ENCODE measurements at places on chromosomes 1 and 21.

DNA sequence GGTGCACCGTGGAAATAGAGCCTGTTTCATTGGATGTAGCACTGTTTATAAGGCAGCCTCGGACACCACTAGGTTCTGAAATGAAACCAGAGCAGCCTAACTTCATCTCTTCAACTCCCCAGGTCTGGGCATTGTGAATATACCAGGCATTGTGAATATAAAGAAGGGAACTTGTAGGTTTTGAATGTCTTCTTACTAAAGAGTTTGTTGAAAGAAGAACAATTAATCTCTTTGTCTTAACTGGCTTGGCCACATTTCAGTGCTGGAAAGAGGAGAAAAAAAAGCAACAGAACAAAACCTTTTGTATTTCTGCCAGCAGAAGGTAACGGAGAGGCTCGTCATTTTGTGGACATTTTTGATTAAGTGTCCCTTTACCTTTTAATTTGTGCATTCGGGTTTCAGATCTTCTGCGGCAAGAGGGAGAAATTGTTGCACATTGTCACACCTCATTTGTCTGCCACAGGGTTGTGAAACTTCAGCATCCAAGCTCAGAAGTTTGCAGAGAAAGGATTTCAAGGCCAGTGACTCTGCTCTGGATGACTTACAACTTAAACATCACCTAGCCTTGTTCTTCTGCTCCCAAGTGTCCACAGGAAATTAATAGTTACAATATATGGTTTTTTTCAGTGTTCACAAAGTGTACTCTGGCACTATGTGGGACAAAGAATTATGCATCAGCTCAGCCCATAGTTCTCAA is 158.3 kb downstream of the KAZN start:
- DNase-seq: no peak

DNA sequence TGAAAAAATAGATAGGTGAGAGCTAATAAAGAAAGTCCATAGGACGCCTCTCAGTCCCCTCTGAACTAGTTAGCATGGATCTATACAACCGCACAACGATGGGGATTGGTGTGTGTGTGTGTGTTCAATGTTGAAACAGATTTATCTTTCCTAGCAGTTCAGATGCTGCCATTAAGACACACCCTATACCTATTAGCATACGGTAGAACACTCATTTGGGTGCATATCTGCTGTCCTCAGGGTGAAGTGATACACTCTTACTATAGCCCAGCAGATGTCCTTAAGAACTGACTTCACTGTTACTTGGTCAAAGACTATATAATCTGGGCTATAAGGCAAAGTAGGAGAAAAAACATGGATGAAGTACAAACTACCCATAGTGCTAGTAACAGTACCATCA is 4.6 kb downstream of the SEC16B start:
- no peak for DNase-seq

DNA sequence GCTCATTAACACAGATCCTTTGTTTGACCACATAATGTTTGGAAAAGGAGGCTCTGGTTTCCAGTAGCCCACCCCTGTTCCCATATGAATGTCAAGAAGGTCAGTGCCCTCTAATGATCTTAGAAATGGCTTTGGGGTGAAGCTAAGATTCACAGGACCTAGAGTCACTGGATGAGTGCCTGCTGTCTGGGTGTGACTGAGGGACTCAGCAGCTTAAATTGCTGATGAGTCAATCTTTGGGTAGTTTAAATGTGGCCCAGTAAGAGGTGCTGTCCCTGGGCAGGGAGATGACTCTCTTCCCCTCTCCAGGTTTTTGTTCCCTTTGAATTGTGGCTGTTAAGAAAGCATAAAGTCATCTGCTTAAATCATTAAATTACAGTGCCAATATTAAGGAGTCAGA is 50.6 kb downstream of the L1TD1 start:
- DNase-seq: no peak

DNA sequence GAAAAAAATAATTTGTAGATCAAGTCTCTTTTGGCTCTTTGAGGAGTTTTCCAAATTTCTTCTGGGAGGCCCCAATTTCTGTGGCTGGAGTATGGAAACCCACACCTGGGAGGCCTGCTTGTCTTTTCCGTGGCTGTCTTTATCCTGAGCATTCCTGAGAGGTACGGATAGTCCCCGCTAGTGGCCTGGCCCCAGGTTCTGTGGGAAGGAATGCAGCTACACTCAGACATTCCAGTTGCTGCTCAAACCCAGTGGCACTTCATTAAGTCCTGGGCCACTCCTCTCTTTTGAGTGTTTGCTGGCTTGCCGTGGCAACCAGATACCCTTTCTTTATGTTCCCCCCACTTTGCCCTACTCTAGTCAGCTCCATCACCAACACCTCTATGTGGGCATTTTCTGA is 310.4 kb downstream of the ASTN1 start:
- DNase-seq: peak; percentile 23

DNA sequence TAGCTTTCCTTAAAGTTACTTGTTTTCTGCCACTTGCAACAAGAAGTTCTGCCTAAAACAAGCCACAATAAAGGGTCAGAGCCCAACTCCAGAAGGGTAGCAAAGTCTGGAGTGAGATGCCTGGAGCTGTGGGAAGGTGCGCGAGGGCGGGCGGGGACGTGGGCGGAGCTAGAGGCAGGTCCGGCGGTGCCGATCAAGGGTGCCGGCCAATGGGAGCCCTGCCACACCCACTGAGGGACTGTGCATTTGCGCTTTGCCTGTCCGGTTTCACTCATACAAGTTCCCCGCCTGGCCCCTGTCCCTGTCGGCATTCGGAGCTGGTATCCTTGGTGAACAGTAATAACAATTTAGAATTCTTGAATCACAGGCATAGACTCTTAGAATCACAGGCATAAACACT is 732.4 kb downstream of the MATN1 start:
- peak; percentile 71 for DNase-seq

DNA sequence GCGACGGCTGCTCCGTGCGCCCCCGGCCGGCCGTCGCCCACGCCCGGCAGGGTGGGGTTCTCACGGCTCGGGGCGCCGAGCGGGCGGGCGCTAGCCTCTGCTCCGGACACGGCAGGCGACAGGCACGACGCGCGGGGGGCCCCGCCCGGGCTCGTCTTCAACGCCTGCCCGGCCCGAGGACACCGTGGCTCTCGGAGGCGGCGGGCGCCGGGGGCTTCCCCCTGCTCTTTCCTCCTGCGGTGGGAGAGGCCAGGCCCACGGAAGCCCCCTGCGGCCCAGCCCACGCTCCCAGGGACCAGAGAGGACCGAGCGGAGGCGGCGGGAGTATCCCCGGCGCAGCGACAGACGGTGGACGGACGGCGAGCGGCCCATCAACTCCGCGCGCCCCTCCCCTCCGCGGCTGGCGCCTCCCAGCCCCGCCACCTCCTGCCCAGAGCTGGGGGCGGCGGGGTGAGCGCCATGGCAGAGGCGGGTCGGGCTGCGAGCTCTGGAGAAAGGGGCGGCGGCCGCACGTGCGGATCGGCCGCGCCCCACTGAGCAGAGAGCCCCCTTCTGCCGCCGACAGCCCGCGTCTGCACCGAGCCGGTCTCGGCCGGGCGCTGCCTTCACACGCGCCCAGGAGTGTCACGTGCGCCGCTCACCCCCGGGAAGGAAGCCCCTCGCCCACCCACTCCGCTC is at the start of the genes SHE and TDRD10:
SHE (minus strand) TSS at position 347 of the 678 bp plus-strand sequence. CDS start 386 bp downstream, outside the sequence.
TDRD10 (plus strand) TSS at position 154 of the 678 bp plus-strand sequence. CDS start 4,685 bp downstream, outside the sequence.
- peak; percentile 62 for DNase-seq

DNA sequence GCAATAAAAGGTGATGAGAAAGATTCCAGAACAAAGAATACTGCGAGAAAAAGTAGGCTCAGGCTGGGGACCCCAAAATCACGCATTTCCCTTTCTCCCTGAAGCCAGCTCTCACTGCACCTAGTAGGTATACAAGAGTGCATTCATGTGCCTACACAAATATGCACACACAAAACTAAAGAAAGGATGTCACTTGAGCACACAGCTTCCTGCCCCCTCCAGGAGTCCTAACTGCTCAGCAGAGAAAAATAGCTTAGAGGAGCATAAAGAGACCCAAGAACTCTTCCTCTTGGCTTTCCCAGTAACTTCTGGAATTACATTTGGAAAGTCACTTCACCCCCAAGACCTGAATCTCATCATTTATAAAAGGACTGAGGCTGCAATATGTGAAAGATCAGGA is 38.0 kb downstream of the JAK1 start:
- peak; percentile 37 for DNase-seq

DNA sequence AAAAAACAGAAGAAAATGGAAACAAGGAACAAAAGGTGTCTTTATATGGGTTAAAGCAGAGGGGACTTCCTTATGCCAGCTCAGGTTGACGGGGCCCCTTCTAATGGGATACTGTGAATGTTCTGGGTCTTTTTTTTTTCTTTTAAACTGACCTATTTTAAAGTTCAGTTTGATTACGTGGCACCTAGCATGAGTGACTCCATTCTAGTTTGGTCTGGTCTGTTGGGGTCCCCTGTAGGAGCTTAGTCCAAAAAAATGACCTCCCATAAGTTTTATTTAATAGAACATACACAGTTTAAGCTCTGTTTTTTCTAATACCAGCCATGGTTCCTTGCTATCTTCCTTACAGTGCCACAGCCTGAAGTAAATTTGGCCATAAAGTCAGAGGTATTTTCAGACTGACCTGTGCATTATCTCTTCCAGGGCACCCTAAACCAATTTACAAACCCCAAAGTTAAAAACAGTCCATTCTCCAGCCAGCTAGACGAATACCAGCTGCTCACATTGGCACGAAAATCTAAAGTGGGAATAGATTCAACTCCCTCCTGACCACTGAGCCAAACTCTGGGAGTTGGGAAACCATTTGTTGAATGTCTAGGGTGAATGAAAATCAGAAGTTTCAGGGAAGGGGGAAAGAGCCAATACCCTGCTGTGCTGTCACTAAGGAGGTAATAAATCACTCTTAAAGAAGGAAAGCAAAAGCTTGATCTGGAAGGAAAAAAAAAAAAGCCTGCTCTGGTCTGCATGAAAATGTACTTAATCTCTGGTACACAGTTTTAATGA is 42.4 kb downstream of the AKNAD1 start:
- DNase-seq: no peak

DNA sequence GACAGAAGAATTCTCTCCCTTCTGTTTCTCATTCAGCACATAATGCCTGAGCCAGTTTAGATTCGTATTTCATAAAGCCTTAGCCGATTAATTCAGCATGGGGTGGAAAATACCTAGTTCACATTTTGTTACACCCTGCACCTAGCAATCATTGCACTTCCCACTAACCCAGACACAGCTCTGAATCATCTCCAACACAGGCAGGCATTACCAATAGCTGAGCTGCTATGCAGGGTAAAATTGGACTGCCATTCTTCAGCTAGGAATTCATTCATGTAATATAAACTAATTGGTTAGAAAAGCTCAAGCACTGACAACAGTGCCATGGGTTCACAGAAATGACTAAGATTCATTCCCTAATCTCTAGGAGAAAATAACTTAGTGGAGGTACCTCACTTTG is 26.9 kb upstream of the NKAIN1 start:
- no peak for DNase-seq

DNA sequence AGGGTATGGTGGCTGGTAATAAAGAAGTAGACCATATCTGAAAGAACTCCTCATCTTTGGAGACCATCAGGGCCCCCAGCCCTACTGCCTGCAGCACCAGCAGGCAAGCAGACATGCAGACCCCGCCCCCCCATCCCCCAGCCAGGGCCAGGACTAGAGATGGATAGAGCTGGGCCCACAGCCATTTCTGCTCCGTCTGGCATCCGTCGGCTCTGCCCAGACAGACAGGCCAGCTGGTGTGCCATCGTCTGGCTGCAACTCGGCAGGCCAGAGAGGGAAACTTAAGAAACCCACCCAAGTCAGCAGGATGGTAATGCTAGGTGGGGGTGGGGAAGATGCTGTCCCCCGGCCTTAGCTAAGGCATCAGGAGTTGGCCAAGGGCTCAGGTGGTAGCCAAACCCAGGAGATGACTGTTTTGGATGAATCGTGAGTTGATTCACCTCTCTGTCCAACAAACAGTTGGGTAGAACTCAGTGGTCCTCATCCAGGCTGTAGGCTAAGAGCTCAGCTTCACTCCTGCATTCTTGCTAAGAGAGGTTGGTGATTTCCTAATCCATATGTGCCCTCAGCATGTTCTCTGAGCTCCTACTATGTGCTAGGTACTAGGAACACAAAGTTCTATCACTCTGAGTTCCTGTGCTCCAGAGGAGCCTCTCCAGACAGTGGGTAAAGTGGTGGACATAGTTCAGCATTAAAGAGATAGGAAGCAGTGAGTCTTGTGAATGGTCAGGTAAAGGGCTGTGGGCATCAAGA is 23.2 kb upstream of the TMEM222 start:
- DNase-seq: no peak

DNA sequence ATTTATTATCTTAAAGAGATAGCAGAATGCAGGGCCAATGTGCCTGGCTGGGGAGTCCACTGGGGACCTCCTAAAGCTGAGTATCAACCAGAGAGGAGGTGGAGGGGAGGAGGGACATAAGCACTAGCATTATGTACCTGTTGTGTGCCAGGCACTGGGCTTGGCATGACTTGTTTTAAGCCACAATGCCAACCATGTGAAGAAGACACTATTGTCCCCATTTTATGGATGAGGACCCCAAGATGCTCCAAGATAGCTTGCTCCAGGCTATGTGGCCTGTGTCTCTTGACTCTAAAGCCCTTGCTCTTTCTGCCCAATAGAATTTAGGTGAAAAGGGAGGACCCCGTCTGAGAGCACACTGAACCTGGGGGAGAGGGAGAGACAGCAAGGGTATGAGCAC is 111.3 kb downstream of the GLIS1 start:
- DNase-seq: no peak

- no peak for DNase-seq
These were observed 9.0 kb downstream of the TMEM269 start for GRCh38 chr1:42793824-42794223.

DNA sequence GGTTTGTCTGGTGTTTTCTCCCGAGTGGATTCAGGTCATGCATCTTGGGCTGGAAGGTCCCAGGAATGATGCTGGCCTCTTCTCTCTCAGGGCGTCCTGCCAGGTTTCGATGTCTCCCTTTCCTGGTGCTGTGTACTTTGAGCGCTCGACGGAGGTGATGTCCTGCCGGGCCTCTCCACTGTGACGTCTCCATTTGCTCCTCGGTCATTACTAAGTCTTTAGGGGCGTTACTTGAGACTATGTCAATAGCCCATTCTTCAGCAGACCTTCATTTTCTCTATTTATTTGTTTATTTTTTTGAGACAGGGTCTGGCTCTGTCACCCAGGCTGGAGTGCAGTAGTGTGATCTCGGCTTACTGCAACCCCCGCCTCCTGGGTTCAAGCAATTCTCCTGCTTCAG is 37.2 kb upstream of the TNFRSF1B start:
- no peak for DNase-seq

GRCh38 chr1:97925151-97925550 is 4.3 kb upstream of the DPYD start:
- peak; percentile 12 for DNase-seq

GRCh38 chr1:203366476-203366875 is 15.6 kb upstream of the FMOD start:
- no peak for DNase-seq

DNA sequence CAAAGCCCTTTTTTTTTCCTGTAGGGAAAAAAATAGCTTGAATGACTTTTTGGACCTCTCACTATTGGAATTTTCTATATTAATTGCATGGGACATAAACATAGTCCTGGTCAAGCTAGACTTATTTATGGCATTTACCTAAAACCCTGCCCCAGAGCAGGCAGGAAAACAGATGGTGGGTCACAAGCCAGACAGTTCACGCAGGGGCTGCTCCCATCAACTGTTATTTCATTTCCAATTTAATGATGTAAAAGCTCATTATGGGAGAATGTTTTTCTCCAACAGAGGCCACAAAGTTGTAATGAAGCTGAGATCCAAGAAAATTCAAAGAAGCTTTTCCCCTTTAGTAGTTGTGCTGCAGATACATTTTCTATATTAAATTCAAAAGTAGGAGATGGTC is 99.2 kb downstream of the SGIP1 start:
- no peak for DNase-seq

- DNase-seq: no peak
These were observed 42.6 kb upstream of the USP25 start for GRCh38 chr21:15687208-15687607.
